Stimulated activated CD8-positive, alpha-beta memory T cell treated with anti-CD3 and anti-CD28 coated beads, Interleukin-7, amount 100 ng/mL, for 1 hour (primary cell): ENCODE measurements at places on chromosomes 11 and 22.

DNA sequence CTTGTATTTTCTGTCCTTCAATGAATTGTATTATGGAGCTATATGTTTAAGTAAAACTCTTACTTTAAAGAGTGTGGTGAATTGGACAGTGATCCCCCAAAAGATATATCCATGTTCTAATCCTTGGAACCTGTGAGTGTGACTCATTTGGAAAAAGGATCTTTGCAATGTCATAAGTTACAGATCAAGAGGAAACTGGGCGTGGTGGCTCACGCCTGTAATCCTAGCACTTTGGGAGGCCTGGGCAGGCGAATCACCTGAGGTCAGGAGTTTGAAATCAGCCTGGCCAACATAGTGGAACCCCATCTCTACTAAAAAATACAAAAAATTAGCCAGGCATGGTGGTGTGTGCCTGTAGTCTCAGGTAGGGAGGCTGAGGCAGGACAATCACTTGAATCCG, 36.7 kb downstream of the ELF5 start:
- DNase-seq: no peak

- DNase-seq: no peak
Measured at GRCh38 chr11:128720522-128720985, 26.7 kb downstream of the FLI1 start.

DNA sequence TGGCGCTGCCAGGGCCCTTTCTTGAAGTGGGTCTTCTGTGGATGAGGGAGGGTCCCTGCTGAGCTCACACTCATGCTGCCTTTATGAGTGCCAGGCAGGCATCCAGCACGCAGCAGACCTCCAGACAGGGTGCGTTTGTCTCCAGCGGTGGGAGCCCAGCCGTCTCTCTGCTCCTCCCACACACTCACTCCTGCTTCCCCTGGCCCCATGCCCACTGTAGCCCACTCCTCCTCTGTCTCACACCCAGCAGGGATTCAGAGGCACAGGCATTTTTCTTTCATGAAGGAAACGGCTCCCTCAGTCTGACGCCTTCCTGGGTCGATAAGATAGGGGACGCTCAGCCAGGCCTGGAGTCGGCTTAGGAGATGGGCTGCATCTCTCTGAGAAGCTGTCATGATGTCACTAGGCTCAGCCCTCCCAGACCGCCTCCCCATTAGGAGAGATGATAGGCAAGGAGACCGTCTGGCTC, 183.9 kb upstream of the NCAM1 start:
- no peak for DNase-seq

- DNase-seq: no peak
Measured at GRCh38 chr11:111811445-111811844, 45.3 kb upstream of the PPP2R1B start.

DNA sequence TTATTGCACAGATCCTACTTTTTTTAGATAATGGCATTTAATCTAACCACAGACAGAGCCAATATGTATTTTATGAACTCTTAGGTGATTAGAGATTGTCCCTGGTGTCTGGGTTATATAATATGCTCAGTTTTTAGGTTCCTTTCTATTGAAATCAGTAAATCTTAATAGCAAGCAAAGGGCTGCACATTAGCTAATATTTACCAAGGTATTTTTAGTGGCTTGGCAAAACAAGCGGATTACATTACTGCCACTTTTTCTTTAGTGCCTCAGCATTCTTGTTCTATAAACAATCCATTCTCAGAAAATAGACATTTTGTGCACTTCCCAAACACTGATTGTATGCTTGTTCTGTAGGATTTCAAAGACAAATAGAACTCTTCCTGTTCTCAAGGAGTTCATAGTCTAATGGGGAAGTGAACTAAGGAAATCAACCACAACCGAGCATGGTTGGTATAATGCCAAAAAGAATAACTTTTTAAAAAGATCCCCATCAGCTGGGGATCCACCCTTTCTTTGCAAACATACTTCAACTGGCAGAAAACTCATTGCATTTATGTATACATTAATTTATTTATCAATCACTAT, 23.8 kb downstream of the KCNJ1 start:
- DNase-seq: no peak

DNA sequence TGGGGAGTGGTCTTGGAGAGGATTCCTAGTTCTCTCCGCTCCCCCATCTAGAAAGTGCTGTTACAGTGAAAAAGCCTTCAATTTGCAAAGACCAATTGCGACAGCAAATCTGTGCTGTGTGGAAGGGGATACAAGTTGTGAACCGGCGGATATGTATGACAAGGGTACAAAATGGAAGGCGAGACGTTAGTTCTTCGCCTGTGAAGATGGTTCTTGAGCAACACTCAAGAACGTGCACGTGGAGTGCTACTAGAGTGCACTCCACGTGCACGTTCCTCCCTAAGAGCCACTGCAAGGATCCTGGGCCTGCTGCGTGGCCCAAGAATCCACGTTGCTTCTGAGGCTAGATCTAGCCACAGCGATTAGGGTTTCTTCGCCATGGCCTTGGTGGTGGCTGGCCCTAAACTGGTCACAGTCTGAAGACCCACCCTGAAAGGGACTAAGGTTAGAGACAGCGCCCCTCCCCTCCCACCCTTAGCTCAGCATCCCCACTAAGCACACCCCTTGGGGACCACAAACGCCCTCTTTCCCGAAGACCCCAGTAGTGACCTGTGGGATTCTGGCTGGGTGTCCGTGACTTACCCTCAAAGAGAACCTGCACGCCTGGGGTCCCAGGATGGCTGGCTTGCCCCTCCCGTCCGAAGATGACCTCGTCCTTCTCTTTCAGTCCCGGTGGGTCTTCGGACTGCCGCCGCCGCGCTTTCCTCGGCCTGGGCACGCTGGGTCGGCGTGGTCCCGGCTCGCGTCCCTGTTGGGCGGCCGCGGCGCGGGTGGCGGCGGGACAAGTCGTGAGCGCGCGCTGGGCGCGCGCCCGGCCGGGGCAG, 519 bp upstream of the PDE3B start:
- no peak for DNase-seq

- no peak for DNase-seq
Measured at GRCh38 chr11:68436985-68437926, 23.3 kb upstream of the PPP6R3 start.

DNA sequence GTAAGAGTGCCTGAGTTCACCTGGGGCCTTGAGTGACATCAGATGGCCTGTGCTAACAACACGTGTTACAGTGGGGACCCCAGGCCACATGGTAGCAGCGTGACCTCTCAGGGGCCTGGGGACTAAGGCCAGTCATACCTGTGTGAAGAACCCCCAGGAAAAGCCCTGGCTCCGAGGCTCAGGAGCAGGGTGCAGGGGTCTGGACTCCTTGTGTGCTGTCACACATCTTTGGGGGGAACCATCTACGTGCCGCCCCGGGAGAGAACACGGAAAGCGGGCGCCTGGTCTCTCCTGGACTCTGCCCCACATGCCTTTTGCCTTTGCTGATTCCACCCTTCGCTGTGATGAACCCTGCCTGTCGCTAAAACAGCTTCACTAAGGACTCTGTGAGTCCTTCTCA, 48.7 kb downstream of the SHANK2 start:
- DNase-seq: no peak
